ENCODE measurements at places on chromosomes 12 and 14. TPM values are rescaled to one million over a fixed set of nuclear protein-coding genes. Genes with fewer than 3 reads are reported as not detected.

- no peak for DNase-seq
- no peaks in the 10 kb centered on the region for H3K27me3 ChIP-seq
- H3K27ac ChIP-seq, result no peak overlapping the region
- no peak overlapping the region for H3K4me3 ChIP-seq
- H3K4me1 ChIP-seq, result no peaks in the 10 kb centered on the region
- H3K36me3 ChIP-seq, result no peaks in the 10 kb centered on the region
Measured at GRCh38 chr12:124125203-124125871, 152.3 kb downstream of the ZNF664 start.

GRCh38 chr12:43208627-43209026 lies 343.4 kb downstream of the ADAMTS20 start:
- no peak overlapping the region for H3K27ac ChIP-seq
- H3K27me3 ChIP-seq, result no peaks in the 10 kb centered on the region
- no peak overlapping the region for H3K4me3 ChIP-seq
- DNase-seq, result no peak
- no peaks in the 10 kb centered on the region for H3K4me1 ChIP-seq

Gene DACT1
- 3.7 TPM for polyA plus RNA-seq

DNA sequence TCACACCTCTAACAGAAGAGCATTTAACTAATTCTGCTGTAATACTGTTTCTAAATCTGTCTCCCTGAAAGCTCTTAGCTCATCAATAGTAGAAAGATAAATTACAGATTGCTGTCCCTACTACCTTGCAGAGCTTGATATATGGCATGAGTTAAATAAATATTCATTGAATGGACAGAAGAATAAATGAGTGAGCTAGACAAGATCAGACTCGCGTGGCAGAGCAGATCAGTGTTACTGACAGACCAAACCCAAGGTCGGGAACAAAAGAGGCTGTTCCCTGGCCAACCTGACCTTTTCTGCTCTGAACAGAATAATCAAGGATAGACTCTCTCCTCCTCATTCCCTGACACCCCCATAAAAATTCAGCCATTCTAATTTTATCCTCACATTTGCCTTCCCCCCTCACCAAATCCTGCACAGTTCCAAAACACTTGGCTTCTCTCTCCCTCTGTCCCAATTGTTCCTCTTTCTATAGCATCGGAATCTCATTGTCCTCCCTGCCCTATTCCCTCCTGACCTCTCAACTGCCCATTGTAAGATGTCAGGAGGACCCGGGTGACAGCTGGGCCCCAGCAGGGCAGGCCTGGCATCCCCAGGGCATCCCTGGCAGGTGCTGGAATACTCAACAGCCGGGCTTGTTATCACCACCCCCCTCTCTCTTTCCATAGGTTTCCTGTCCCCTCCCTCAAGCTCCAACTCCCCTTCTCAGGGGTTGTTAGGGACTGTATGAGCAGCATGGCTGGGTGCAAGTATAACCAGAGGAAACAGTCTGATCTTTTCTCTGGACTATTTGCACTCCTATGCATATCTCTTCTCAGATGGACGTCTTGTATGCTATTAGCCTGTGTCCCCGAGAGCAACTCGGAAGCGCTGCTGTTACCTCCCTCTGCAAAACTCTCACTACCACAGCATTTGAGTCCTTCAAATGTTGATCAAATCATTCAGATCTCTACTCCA lies 19.9 kb downstream of the NEUROD4 start:
- H3K27me3 ChIP-seq, result no peaks in the 10 kb centered on the region
- no peak overlapping the region for H3K27ac ChIP-seq
- no peak for DNase-seq
- no peak overlapping the region for H3K4me3 ChIP-seq
- H3K36me3 ChIP-seq, result no peaks in the 10 kb centered on the region

DNA sequence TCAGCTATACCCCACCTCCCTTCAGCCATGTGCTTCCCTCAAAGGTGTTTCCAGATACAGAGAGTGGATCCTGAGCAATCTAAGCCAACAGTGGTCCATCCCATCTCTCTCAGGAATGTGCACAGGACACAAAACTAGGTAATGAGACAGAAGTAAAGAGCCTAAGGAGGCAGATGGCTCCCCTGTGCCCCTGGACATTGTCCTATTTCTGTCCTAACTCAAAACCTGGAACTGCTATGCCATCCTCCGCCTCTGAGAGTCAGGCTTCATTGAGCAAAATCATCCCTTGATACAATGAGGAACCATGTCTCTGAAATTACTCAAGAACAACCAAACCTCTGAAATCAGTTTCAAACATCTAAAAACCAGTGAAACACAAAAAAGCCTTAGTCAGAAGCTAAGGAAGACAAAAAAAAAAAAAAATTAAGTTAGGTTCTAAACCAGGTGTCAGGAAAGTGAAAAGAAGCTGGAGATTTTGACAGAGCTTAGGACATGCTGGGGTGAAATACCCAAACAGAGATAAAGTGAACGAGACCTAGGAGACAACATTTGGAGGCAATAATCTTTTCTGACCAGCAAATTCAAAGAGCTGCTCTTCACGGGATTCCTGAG lies 200.3 kb upstream of the PLEKHG7 start:
- H3K4me3 ChIP-seq, result no peak overlapping the region
- H3K27me3 ChIP-seq, result no peaks in the 10 kb centered on the region
- H3K4me1 ChIP-seq, result peaks cover 39% of the 10 kb centered on the region
- peak overlapping the region; percentile 91 for H3K27ac ChIP-seq
- DNase-seq, result no peak

GRCh38 chr14:91152499-91152898 lies 38.6 kb downstream of the DGLUCY start:
- H3K27ac ChIP-seq, result no peak overlapping the region
- H3K27me3 ChIP-seq, result no peaks in the 10 kb centered on the region
- H3K4me1 ChIP-seq, result peaks cover 9% of the 10 kb centered on the region
- no peak for DNase-seq

DNA sequence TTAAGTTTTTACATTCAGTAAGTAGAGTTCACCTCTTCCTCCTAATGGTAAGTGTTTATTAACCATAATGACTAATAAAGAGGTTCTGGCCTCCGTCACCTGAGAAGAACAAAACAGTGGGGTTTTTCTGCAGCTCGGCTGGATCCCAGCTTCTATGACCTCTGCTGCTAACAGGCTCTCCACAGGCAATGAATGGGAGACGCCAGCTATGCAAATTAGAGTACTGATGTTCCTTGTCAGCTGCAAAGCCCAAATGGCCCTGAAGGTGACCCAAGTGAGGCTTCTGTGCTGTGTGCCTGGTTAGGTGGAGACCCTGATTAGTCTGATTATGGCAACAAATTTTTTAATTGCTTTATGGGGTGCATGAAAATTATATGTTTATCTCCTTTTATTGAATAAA lies 218.1 kb downstream of the APAF1 start:
- no peaks in the 10 kb centered on the region for H3K36me3 ChIP-seq
- H3K4me1 ChIP-seq, result no peaks in the 10 kb centered on the region
- no peaks in the 10 kb centered on the region for H3K27me3 ChIP-seq
- no peak for DNase-seq

DNA sequence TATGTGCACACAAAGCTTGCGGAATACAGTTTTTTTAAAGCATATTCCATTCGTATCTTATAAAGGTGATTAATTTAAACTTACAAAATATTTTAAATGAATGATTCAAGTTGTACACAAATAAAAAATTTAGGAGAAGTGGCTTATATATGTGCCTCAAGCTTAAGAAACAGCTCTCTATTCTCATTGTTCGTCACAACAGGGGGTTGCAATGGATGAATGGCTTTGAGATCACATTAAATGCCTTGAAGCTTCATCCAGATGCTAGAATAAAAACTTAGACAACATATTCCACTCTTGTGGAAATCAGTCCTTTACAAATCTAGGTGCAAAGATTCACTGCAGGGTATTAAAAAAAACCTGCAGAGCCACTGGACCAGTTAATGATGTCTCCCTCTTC lies 303.9 kb upstream of the LRFN5 start:
- no peaks in the 10 kb centered on the region for H3K4me1 ChIP-seq
- DNase-seq, result no peak
- H3K4me3 ChIP-seq, result no peak overlapping the region

Gene HCAR2
- polyA plus RNA-seq, result 0.08 TPM

Gene ATG2B
- polyA plus RNA-seq, result 8.3 TPM

DNA sequence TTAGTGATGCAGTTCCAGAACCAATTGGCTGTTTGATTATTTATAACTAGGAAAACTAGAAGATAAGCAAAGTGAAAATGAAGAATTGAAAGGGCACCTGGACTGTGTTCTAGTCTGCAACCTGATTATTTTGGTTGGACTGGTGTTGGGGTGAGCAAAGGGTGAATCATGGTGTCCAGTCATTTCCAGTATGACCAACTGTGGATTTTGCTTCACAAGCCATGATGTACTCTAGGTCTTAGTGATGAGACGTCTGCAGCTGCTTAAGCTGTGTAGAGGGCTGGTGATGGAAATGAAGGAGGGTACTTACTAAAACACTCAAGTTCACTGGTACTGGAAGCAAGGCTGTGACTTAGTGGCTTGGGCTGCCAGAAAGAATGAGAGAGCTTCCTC lies 193.2 kb upstream of the FRMD6 start:
- H3K27me3 ChIP-seq, result no peaks in the 10 kb centered on the region
- H3K4me3 ChIP-seq, result no peak overlapping the region

GRCh38 chr14:103329401-103330347 lies 4.4 kb upstream of the EIF5 start:
- peaks cover 9% of the 10 kb centered on the region for H3K4me1 ChIP-seq
- no peaks in the 10 kb centered on the region for H3K27me3 ChIP-seq
- H3K4me3 ChIP-seq, result no peak overlapping the region
- H3K36me3 ChIP-seq, result no peaks in the 10 kb centered on the region
- H3K27ac ChIP-seq, result no peak overlapping the region

DNA sequence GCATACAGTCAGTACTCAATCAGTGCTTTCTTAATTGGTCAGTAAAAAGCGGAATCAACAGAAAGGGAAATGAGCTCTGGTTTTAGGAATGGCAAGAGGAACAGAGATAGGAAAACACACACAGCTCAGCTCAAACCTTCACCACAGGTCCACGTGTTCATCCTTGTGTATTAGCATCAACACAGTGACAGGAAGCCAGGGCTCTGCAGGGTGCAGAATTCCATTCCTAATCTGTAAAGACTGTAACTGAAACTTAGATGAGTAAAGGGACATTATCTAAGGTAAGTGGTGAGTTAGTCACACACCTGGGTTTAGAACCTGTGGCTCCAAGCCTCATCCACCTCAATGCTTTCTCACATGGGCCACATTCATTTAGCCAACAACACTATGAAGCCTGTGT lies 1242.2 kb upstream of the TMEM132C start:
- H3K4me1 ChIP-seq, result no peaks in the 10 kb centered on the region
- H3K4me3 ChIP-seq, result no peak overlapping the region
- H3K36me3 ChIP-seq, result no peaks in the 10 kb centered on the region
- H3K27ac ChIP-seq, result no peak overlapping the region
- peaks cover 4% of the 10 kb centered on the region for H3K27me3 ChIP-seq

DNA sequence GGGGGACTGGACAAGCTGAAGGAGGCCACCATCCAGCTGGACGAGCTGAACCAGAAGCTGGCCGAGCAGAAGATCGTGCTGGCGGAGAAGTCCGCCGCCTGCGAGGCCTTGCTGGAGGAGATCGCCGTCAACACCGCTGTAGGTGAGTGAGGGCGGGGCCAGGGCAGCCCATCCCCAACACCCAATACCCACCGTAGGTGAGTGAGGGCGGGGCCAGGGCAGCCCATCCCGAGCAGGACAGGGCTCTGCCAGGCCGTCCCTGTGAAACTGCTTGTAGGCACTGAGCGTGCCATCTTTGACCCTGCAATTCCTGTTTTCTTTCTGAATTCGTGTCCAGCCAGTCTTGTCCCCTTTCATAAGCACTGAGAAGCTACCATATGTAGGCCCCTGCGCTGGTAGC lies 74.0 kb downstream of the CCDC92 start:
- no peak overlapping the region for H3K27ac ChIP-seq
- H3K27me3 ChIP-seq, result peaks cover 3% of the 10 kb centered on the region
- no peak for DNase-seq
- no peaks in the 10 kb centered on the region for H3K36me3 ChIP-seq

DNA sequence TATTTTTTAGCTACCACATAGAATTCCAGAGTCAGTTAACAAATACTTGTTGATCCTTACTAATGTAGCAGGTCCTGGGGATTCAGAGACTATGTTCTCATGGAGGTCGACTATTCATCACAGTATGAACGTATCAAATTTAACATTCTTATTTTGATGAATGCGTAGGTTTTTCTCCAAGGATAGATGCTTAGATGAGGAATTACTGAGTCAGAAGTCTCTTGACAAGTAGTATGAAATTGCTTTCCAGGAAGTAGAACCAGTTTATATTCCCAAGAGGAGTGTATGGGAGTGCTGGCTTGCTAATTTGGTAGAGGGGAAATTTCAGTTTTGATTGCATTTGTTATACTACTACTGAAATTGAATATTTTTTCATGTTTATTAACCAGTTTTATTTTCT lies 42.8 kb upstream of the CRADD start:
- DNase-seq, result no peak
- H3K27me3 ChIP-seq, result no peaks in the 10 kb centered on the region
- peaks cover 12% of the 10 kb centered on the region for H3K4me1 ChIP-seq

Gene TAS2R7
- not detected for polyA plus RNA-seq

- no peak for DNase-seq
- H3K4me3 ChIP-seq, result no peak overlapping the region
- no peaks in the 10 kb centered on the region for H3K4me1 ChIP-seq
- no peaks in the 10 kb centered on the region for H3K36me3 ChIP-seq
Measured at GRCh38 chr12:114342656-114343055, 63.3 kb downstream of the TBX5 start.

Gene KCNJ8
- polyA plus RNA-seq, result 10.6 TPM

Gene CPNE6
- polyA plus RNA-seq, result 0.22 TPM

Gene RNASE2
- polyA plus RNA-seq, result 4.0 TPM

Gene GLIPR1L1
- polyA plus RNA-seq, result not detected

- no peak overlapping the region for H3K4me3 ChIP-seq
- no peak overlapping the region for H3K27ac ChIP-seq
- H3K4me1 ChIP-seq, result peaks cover under 1% of the 10 kb centered on the region
- no peaks in the 10 kb centered on the region for H3K36me3 ChIP-seq
Measured at GRCh38 chr12:41527534-41528116, 339.5 kb downstream of the PDZRN4 start.

Gene NFE2
- 0.80 TPM for polyA plus RNA-seq

DNA sequence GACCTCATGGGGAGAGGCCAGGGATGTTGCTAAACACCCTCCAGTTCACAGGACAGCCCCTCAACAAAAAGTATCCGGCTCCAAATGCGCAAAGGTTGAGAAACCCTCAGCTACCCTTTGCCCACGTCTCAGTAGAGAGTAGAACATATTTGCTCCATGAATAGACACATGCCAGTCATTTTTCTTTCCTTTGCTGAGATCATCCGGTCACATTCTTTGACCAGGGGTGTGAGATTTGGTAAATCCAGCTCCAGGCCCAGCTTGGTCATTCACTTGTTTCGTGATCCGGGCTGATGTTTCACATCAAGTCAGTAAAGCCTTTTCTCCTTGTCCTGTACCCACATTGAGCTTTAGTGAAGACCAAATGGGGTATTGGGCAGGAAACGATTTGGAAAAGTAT lies 83.6 kb upstream of the LHX5 start:
- H3K27ac ChIP-seq, result no peak overlapping the region
- no peaks in the 10 kb centered on the region for H3K27me3 ChIP-seq
- DNase-seq, result no peak
- H3K4me1 ChIP-seq, result no peaks in the 10 kb centered on the region
- no peak overlapping the region for H3K4me3 ChIP-seq

- H3K36me3 ChIP-seq, result no peaks in the 10 kb centered on the region
- no peaks in the 10 kb centered on the region for H3K27me3 ChIP-seq
- peaks cover 22% of the 10 kb centered on the region for H3K4me1 ChIP-seq
- H3K4me3 ChIP-seq, result no peak overlapping the region
- no peak for DNase-seq
- H3K27ac ChIP-seq, result peak overlapping the region; percentile 64
Measured at GRCh38 chr12:120376934-120377572, 8.1 kb upstream of the MSI1 start.

GRCh38 chr12:107027636-107028053 lies 40.7 kb upstream of the MTERF2 start:
- H3K4me1 ChIP-seq, result peaks cover 47% of the 10 kb centered on the region
- no peaks in the 10 kb centered on the region for H3K36me3 ChIP-seq
- no peak for DNase-seq
- H3K4me3 ChIP-seq, result peak overlapping the region; percentile 34

Gene LALBA
- polyA plus RNA-seq, result not detected

Gene RNF212B
- not detected for polyA plus RNA-seq

All from adrenal gland (tissue), 19 donors.